ENCODE measurements at places on chromosomes 7 and 10.

- DNase-seq, result no peak
Measured at GRCh38 chr10:113528876-113529275, 24.0 kb upstream of the HABP2 start.

DNA sequence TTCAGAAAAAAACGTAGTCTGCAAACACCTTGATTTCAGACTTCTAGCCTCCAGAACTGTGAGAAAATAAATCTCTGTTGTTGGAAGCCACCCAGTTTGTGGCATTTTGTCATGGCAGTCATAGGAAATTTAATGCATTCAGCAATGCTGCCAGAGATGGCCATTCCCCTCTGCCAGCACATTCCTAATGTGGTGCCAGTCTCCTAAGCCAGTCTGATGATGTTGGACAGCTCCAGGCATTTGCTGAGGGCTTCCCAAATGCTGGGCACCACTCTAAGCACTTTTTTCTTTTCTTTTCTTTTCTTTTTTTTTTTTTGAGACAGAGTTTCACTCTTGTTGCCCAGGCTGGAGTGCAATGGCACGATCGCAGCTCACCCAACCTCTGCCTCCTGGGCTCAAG is 666.7 kb upstream of the C7orf33 start:
- no peak for DNase-seq

DNA sequence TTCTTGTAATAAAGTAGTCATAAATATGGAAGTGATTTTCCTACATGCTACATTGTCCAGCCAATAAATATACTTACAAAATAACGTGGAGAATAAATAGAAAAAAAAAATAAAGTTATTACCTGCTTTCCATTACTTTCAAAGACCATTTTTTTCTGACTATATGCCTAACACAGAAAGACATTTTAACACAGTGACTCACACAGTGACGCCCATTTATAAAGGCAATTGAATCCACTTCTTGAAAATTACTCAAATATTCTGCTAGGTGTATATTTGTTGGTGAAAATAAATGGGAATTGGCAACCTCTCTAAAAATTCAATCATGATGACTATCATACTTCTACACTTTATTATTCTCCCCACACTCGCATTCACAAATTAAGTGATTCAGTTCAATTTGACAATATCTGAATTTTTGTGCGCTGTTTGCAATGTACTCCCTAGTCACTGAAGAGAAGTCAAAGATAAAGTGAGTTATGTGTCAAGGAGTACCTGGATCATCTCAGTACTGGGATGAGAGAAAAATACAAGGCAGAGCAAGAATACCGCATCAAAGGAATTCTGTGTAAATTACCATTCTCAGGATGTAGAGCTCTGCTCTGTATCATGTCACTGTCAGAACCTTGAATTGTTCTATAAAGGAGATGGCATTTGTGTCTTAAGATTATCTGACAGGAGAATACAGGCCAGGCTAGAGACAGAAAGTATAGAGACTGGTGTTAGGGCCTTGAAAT is 642.7 kb downstream of the IPMK start:
- DNase-seq, result no peak

DNA sequence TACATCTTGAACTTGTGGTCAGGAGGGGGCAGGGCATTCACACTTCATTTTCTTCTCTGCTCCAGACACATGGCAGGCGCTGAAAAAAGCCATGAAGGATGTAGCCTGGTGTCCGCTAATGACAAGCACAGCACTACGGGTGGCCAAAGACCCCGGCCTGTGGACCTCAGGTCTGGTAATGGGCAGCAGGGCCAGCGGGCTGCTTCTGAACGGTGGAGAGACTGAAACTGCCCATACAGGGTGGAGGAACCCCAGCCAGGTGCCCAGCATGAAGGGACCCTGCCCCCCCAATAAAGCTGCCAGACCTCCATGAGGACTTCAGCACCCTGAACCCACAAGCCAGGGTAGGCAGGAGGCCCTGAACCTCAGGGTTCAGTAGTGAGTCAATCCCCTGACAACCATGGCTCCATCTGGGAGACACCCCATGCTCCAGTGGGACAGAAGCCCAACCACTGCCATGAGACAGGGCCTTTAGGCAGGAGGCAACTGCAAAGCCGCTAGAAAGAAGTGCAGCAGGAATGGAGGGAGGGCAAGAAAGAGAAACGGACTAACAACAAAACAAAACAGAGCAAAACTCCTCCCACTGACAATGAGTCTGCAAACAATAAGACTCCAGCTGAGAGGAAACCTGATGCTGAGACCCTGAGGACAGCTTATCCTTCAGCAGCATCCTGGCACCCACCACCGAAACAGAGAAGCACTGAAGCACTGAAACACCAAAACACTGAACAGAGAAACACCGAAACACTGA is 140.2 kb upstream of the PPP2R2D start:
- DNase-seq, result no peak

DNA sequence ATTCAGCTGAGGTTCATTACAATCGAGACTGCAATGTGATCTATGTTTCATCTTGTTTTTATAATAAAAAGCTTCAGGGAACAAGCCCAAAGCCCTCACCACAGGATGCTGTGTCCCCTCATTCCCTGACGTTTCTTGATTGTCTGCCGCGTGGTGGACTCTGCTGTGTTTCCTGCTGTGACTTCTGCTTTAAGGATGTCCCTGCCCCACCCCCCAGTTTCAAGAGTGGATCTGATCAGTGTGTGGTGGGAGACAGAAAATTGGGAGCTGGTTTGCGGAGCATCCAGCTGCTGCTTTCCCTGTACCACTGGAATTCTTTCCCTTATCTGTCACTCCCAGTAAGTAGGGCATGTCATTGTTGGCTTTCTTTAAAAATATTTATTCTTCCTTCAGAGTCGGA is 86.2 kb downstream of the CREM start:
- DNase-seq, result no peak

DNA sequence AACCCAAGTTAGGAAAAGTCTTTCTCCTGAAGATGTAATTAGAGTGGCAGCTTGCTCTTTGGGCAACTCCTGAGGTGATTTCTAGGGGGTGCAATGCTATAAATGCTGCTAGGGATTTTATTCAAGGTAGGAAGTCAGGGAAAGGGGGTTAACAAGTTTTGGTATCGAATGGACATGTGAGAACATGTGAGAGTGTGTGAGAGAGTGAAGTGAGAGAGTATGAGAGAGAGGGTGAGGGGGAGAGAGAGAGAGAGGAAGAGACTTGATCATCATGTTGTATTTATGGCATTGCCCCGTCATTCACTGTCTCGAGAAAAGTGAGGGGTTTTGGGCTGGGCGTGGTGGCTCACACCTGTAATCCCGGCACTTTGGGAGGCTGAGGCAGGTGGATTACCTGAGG is 50.9 kb downstream of the MCU start:
- DNase-seq, result no peak

GRCh38 chr7:115682507-115682906 is 348.1 kb downstream of the TFEC start:
- DNase-seq, result no peak

- DNase-seq, result no peak
Measured at GRCh38 chr10:58028597-58029366, 238.9 kb downstream of the IPMK start.

GRCh38 chr7:98231493-98232262 is 20.4 kb downstream of the TECPR1 start:
- no peak for DNase-seq

DNA sequence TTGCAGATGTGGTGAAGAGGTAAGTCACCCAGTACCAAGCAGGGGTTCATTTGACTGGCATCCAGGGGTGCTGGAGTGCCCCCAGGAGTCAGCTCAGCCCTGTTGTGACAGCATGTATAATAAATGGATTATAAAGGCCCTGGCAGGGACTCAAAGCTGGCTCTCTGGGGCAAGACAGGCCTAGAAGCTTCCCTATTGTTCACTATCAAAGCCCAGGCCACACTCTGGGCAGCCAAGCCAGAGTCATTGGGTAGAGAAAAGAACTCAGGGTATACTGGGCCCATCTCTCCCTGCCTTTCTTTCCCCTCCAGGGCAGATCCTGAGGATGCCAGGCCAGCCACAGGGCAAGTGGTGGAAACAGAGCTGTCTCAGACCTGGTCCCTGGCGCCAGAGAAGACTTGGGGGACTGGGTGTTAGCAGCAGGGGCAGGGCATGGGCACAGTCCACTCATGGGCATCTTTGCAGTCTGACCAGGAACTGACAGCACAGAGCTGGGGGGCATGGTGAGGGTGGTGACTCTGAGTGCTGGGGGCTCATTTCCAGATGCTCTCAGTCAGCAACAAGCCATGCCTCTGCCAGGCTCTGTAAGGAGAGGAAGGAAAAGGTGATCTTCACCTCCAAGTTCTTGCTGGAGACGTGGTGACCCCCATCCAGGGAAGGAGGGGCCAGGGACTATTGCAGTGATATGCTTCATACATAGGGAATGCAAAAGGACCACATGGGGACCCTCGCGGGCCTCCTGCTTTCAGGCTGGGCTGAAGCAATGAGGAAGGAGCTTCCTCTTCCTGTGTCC is 11.7 kb downstream of the RBP3 start:
- DNase-seq, result no peak

- DNase-seq, result no peak
Measured at GRCh38 chr7:30166155-30166840, 31.5 kb downstream of the MTURN start.

DNA sequence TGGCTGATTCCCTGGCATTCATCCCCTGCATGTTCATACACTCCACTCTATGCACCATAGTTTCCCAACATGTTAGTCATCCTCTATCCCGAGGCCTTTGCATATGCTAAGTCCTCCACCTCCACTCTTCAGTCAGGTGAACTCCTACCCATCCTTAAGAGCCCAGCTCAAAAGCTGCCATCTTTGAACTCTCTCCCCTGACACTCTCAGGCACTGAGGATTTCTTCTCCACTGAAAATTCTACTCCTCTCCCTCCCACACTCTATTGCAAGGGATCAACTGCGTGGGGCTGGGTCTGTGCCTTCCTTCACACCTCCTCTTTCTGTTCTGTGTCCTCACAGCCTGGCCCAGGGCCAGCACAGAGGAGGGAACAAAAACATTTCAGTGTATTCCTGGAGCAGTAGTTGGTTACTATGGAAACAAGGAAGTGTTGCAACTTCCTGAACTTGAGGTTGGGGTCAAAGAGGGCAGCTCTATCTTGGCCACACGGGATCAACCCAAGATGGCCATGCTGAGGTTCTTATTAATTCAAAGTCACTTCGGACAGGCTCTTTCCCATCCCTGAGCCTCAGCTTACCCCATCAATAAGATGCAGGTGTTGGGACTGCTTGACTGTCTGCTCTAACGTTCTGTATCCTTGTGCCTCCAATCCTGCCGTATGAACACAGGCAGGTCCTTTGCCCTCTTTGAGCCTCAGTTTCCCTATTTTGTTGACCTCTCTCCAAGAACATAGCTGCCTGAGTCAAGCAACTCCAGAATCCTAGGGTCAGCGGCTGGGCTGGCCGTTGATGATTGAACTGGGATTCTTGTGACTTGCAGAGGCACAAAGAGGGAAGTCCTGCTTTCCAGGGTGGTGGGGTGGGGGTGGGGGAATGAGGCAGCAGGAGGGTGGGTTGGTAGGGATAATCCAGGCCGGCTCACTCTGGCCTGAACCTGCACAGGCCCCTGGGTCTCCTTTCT is 15.5 kb downstream of the ZMIZ1 start:
- DNase-seq, result no peak

DNA sequence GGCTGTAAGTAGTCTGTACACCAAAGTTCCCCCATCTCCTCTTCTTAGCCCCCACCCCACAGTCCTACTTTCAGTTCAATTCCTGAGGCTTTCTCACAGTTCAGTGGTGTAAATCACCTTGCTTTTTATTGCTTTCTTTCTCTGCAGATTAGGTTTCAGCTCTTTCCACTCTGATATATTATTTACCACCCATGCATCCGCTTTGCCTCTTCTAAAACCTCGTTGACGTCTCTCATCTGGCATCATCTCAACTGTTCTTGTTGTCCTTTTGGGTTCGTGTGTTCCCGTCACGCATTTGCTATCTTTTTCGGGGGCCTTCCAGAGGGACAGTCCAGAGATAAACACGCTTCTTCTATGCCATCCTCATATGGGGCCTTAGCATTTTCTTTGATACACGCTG is 597.9 kb upstream of the DPP6 start:
- no peak for DNase-seq

GRCh38 chr7:118104812-118105441 is 79.0 kb upstream of the LSM8 start:
- peak; percentile 38 for DNase-seq

DNA sequence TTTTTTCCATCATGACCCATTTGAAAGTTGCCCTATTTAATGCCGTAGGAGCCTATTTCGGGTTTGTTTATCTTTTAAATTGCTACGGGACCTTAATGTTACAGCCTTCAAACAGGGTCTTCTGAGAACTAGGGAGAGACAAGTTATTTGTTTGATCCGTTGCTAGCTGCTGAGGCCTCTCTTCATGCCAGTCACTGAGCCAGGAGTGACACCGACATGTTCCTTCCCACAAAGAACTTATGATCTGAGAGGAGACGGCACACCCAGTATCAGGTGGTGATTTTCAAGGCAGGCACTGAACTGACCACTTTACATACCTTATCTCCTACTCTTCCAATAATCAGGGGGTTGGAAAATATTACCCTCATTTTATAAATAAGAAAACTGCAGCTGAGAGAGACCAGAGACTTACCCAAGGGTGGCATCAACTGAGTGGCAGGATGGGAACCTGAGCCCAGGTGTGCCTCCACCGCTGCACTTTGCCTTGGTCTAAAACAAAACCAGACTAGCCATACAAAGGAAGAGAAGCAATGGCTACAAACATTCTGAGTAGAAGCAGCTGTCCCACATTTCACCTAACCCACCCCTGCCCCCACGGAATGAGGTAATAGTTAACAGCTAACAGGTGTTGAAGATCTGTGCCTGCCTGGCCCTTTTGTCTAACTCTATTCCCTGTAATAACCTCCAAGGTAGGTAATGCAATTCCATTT is 40.5 kb downstream of the PPP1R3C start:
- DNase-seq, result no peak

GRCh38 chr10:5862360-5862961 is 27.2 kb downstream of the ANKRD16 start:
- DNase-seq, result no peak

DNA sequence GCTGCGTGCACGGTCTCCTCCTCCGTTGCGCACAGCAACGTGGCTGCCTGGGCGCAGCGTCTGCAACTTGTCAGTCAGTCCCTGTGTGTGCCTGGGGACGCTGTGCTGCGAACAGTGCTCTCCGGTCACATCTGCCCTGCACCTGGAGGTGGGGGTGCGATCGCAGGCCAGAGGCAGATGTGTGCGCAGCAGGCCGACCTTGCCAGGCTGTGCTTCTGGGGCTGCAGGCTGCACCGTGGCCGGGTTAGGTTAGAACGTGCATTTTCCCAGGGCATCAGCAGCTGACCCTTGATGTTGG is 8.2 kb upstream of the GET4 start:
- no peak for DNase-seq

DNA sequence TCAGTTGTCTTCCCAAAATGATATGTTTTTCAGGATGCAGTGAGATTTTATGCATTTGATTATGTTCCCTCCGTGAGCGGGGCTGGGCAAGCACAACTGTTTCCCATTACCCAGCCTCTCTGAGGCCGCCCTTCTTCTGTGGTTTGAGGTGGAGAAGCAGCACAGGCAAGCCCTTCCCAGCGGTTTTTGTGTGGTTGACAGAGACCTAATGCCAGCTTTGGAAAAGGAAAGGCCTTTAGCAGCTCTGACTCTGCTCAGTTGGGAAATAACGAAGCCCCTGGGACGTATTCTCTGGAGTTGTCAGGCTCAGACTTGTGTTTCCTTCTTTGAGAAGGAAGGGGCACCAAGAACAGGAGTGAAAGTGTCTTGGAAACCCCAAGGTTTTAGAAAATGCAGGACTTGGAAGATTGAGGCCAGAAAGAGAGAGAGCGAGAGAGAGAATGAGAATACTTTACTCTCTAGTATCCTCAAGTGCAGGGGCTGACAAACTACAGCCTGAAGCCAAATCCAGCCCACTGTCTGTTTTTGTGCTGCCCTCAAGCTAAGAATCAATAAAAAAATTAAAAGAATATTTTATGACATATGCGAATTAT is 20.6 kb upstream of the PDCD4 start:
- DNase-seq, result no peak
